ENCODE measurements at places on chromosomes 12 and 14.

- DNase-seq, result no peak
Observed at GRCh38 chr14:30162066-30162465, 234.4 kb upstream of the PRKD1 start.

- no peak for DNase-seq
Observed at GRCh38 chr12:85237327-85237726, 42.7 kb upstream of the ALX1 start.

- no peak for DNase-seq
Observed at GRCh38 chr14:90577661-90578282, 180.9 kb downstream of the CALM1 start.

GRCh38 chr14:105087963-105088811 is 23.0 kb upstream of the GPR132 start:
- DNase-seq, result peak; percentile 85

- DNase-seq, result no peak
Observed at GRCh38 chr14:37417151-37417550, 177.9 kb downstream of the FOXA1 start.

- DNase-seq, result no peak
Observed at GRCh38 chr12:123270214-123271000, 1.2 kb downstream of the CDK2AP1 start.
